ENCODE measurements at places on chromosomes 16 and 17.

GRCh38 chr16:59543641-59544040 is 809.5 kb upstream of the GOT2 start:
- no peak for DNase-seq

- DNase-seq: no peak
Observed at GRCh38 chr17:6521586-6521985, 34.8 kb downstream of the PITPNM3 start.

GRCh38 chr17:38753071-38753506 is 548 bp downstream of the PSMB3 start:
- no peak for DNase-seq

DNA sequence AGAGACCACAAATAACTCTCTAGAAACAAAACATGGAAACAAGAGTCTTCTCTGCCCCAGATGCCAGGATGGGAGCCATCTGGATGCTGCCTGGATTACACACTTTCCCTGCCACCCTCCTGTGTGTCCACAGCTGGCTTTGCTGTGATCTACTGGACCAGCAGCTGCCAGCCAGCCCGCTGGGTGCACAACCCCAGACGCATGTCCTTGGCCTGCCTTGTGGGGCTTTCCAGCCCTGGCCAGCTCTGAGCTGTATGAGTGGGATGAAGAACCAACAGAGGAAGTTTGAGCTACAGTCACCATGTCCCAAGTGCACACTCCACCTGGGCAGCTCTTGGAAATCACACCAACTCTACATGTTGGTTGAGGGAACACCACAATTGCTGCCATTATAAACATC is 57.0 kb upstream of the TNRC6C start:
- no peak for DNase-seq

DNA sequence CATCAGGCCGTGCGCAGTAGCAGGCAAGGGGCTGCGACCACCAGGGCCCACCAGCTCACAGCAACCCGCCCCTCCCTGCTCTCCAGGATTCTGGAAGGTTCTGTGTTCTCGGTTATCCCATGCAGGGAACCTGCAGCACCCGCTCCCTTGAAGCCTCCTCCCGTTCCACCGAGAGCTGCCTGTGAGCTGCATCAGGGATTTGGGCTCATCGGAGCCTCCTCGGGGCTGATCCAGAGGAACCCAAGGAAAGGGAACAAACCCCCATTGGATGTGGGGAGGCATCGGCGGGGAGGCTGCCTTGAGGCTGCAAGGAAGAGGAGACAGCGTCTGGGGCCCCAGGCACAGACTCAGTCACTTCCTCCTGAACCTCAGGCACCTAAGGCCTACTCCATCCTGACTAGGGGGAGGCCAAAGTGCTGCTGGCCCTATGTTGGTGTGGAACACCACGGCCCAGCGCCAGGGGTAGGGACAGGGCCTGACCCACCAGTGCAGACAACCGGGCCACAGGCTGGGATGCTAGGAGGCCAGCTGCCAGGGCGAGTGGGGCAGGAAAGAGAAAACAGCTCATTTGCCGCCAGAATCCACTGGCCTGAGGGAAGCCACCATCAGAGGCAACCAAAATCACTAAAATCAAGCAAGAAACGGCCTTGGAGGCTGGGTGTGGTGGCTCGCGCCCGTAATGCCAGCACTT is 14.4 kb upstream of the LGALS3BP start:
- no peak for DNase-seq

DNA sequence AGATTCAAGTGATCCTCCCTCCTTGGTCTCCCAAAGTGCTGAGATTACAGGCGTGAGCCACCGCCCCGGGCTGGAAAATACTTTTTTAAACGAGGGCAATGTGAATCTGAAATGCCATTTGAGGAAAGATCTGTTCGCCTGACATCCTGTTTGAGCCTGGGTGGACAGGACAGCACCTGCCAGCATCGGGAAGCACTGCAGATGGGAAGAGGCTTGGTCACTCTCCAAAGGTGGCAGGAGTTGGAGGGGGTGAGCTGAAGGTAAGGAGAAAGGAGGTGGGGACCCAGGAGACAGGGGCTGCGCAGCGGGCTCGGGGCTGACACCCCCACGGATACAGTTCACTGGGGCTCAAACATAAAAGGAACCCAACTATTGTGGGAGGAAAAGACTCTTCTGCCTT is 3.9 kb upstream of the BIRC5 start:
- DNase-seq: no peak

DNA sequence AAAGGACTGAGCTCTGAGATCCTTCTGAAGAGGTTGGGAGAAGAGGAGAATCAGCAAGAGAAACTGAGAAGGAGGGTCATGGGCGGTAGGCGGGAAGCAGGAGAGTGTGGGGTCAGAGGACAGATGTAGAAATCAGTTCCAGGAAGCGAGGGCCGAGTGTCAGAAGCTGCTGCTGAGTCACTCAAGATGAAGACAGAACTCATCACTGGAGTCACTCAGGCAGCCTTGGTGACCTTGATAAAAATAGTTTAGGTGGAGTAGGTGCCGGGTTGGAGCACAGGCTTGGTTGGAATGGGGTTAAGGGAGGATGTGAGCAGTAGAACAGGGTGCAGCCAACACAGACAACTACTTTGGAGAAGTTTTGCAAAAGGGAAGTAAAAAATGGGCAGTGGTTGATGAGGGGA is 6.1 kb upstream of the ITGAM start:
- DNase-seq: no peak

DNA sequence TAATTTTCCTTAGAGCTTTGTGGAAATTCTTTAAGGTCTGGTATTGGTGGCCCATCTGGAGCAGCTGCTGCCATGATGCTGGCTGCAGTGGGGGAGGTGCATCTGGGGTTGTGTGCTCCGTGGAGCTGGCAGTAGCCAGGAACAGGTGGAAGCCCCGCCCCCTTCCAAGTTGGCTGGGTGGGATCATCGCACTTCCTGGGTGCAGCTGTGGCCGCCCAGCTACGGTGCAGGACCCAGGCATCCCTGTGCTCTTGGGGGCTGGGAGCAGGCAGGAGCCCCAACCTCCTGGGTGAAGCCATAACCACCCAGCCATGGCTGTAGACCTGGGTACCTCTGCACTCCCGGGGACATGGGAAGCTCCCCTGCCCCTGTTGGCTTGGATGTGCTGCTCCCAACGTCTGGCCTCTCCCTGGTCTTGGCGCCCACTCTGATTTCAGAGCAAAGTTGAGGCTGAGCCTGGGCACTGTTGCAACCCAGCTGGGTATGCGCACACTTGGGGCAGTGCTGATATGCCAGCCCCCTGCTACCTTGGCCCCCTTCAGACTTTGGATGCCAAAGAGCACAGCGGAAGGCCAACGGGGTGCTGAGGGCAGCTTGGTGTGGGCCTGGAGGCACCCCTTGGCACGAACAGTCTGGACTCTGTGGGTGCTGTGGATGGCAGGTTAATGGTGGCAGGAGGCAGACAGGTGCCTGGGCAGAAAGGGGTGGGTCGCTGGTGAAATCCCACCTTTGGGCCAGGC is 145.2 kb downstream of the MYO1D start:
- DNase-seq: no peak

- no peak for DNase-seq
Observed at GRCh38 chr17:59433586-59433985, 102.1 kb downstream of the YPEL2 start.

GRCh38 chr17:65287040-65287439 is 149.9 kb downstream of the RGS9 start:
- no peak for DNase-seq

DNA sequence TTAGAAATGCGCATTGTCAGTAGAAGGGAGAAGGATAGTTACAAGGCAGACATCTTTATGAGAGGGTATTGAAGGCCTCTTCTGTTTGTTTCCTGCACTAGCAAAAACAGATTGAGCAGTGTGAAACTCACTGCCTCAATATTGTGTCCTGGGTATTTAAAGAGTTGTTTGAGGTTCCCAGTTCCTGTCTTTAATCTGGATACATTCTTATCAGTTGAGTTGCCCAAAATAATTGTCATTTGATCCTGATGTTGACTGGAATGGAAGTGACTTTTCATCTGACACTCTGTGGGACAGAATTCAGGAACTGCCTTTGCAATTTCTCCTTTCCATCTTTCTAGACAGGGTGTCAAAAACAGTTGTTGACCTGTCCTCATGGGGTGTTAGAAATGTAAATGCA is 1.7 kb downstream of the ATP6V0A1 start:
- DNase-seq: no peak

GRCh38 chr17:9729034-9729650 is 62.2 kb downstream of the DHRS7C start:
- DNase-seq: peak; percentile 15

DNA sequence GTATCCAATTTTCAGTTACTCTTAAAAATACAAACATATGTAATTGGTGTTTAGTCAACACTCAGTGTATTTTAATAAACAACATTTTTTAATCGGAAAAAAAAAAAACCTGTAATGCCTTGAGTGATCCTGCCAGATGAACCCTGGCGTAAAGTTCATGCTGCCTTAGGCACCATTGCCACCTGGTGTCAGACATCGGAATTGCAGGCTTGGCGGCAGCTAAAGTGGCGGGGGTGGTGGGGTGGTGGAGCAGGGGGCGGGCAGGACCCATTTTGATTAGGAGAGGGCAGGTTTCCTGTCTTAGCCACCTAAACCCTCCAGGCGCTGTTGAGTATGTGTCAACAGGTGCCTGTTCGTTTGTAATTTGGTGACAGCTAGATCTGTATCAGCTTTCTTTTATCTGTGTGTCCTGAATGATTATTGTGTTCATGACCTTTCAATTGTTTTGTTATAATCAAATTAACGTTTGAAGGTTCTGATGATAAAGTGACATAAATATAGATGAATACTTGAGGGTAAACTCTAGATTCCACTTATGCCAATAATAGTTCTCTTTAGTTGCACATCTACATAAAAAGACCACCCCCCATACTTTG is 588.7 kb downstream of the CDH13 start:
- DNase-seq: peak; percentile 20

DNA sequence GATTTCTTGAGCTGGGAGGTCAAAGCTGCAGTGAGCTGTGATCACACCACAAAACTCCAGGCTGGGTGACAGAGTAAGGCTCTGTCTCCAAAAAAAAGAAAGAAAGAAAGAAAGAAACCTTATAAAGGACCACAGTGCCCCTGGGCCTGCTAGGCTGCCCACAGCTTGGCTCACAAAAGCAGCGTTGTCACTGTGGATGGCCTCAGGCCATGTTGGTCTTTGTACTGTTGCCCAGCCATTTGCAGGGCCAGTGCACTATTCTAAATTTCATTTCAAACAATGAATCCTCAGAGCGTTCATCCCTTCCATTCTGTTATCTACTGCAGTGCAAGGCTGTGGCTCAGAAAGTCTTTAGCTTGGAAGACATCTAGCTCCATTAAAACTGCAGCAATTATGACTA is 208.4 kb downstream of the SLC39A11 start:
- no peak for DNase-seq

DNA sequence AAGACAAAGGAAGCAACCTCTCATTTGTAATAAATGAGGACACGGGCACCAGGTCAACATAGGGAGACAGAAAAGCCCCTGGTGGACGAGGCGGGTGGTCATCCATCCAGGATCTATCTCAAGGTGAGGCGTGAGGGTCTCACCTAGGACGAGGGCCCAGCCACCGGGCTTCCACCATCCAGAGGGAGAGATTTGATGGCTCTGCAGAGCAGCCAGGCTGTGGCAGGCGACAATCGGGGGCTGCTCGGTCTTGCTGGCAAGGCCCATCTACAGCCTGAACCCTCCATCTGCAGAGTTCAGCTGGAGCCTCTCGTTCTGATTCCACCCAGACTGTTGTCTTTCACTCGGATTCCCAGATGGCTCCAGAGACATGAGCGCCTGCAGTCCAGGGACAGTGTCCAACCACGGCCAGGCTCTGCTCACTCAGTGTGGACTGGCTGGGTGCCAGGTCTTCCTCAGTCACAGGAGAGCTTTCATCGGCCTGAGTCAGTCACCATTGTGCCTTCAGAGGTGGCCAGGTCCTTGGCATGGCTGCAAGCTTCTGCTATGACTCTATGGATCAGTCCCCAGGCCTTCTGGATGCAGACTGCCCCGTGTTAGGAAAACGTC is 5.9 kb downstream of the LITAFD start:
- DNase-seq: no peak

- no peak for DNase-seq
Observed at GRCh38 chr16:10868596-10869469, 8.2 kb upstream of the CIITA start.

DNA sequence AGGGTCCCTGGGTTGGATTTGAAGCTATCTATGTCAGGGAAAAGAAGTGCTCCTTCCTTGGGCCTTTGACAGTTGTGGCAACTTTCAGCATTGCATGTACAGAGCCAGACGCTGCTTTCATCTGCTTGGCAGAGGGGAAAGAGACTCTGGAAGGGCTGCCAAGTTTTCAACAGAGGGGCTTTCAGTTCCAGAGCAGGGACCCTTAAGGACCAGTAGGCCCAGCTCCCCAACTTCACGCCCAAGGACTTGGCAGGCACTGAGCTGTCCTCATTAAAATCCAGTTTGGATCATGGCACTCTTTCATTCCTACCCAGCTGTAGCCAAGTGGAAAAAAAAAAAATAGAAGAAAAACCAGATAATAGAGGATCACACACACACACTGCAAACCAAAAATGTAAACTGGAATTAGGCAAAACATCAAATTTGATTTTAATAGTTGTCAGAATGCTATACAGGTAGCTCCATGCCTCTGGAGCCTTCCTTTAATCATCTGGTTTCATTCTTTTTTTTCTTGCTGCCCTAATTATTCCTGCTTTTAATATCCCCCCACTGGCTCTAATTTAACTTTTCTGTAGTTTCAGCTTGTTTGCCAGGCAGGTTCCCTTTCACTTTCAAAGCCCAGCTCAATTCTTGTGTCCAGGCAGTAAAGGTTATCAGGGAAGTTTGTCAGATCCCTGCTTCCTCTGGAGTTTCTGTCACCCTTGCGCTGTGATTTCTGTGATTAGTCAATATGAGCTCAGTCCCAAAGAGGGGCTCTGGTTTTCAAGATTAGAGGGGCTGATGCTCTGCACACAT is 702.6 kb upstream of the CDH8 start:
- DNase-seq: no peak

DNA sequence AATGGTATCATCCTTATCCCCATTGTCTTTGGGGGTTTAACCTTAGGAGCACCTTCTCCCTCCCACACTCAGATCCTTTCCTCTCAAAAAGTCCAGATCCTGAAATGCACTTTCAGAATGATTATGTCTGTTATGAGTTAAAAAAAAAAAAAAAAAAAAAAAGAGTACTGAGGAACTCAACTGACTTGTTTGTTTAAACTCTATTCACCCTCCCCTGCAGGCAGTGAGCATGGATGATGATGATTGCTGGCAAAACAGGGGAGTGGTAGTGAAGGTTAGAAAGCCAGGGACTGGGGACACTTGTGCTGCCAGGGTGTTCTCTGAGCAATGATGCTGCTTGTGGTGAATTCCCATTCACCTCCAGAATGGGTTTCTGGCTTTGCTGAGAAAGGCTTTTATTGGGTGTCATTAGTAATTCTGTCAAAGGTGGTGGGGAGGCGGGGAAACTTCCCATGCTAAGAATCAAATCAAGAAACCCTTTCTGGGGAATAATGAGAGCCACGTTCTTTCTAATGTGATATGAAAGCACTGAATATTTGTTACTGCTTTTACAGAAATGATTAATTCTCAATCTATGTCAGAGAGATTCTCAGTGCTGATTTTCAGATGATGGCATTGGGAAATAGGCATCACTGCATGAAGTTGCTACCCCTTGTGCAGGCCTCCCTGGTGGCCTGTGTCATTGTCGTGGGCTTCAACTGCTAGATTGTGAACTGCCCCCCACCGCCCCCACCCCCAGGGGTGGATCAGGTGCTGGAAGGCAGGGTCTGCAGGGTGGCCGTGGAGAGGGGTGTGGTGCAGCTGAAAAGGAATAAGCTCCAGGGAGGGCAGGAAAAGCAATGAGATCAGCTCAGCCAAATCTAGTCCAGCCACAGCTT is 14.1 kb downstream of the CCL4 start:
- DNase-seq: no peak
